ENCODE measurements at places on chromosomes 16 and 17.
A peak's percentile ranks its signal among the peaks of the same experiment; 100 is the strongest.

- DNase-seq = no peak
Observed at GRCh38 chr16:75329943-75330342, 78.5 kb upstream of the BCAR1 start.

DNA sequence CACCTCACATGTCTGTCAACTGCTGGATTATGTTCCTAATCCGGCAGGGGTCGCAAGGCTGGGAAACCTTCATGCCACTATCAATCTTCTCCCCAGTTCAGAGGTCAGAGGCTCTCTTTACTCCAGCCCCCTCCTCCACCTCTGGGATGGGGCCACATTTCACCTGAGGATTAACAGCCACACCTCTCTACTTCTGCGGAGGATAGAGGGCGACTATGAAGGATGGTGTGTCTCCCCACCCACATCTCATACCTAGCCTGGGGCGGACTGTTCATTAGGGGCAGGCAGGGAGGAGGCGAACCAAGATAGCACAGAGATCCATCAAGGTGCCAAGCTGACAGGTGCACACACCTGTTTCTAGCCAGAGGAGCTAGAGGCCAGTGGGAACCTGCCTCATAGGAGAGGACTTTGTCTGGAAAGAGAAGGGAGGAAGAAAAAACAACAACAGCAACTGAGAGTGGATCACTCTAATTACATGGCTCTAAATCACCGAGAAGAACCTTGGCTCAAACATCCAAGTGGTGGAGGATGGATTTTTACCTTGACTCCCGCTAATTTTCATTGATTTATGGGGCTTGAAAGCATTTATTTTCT is 41.9 kb upstream of the SKAP1 start:
- DNase-seq = no peak

- no peak for DNase-seq
Observed at GRCh38 chr16:5770118-5770517, 672.5 kb upstream of the EEF2KMT start.

- no peak for DNase-seq
Observed at GRCh38 chr16:66374176-66374575, 7.7 kb downstream of the CDH5 start.

DNA sequence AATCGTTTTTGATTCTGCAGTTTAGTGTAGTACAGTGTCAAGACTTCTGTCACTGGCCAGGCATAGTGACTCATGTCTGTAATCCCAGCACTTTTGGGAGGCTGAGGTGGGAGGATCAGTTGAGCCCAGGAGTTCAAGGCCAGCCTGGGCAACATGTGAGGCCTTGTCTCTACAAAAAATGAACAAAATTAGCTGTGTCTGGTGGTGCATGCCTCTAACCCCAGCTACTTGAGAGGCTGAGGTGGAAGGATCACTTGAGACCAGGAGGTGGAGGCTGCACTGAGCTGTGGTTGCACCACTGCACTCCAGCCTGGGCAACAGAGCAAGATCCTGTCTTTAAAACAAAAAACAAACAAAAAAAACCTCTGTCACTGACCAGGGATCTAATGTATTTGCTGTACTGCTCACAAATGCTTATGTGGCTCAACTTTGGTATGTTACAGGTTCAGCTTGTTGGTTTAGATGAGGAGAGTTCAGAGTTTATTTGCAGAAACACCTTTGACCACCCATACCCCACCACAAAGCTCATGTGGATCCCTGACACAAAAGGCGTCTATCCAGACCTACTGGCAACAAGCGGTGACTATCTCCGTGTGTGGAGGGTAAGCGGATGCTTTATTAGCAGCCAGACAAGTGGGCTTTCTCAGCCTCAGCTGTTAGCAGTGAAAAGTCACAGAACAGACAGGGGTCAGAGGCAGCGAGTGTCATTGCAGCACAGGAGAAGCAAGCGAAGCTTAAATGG is 22.5 kb upstream of the TACO1 start:
- no peak for DNase-seq

DNA sequence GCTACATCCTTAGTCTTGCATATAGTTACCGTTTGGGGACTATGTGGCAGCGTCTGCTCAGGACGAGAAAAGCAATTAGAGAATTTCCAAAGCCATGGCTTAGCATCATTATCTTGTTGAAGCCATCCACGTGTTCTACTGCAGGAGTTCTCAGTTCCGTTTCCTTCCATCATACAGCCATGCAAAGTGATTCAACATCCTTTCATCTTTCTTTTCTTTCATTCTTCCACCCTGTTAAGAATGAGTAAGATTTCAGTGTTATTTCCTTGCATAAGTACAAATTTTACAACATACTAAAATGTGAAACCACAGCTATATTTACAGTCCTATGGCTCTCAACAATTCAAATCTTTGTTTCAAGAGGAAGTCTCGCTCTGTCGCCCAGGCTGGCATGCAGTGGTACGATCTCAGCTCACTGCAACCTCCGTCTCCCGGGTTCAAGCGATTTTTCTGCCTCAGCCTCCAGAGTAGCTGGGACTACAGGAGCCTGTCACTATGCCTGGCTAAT is 3.8 kb downstream of the MARF1 start:
- no peak for DNase-seq

- no peak for DNase-seq
Observed at GRCh38 chr17:79513820-79514535, 96.9 kb downstream of the RBFOX3 start.

GRCh38 chr17:58341861-58342475 is 10.0 kb downstream of the SUPT4H1 start:
- no peak for DNase-seq

DNA sequence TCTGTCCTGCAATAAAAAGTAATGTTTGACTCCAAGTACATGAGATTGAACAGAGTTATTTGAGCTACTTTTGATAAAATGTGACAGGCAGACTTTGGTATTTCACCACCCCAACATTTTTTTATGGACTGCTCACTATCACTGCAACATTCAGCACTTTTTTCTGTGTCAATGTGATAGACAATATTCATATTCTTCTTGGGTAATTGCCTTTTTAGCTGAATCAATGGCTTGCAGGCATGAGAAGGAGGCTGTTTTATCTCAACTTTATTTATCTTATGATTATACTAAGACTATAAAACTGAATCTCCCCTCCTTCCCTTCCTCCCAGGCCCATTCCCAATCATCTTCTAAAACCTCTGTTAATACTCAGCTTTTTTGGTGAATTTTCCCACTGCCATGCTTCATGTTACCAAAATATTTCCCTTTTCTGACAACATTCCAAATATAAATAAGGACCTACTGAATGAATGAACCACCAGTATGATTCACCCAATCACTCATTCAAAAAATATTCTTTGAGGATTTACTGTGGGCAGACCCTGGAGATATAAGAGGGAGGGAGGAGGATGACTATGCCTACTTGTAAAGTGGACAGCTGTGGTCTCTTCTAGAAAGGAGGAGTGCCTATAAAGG is 67.6 kb downstream of the CDH13 start:
- DNase-seq = no peak

- peak; percentile 80 for DNase-seq
Observed at GRCh38 chr16:67666559-67667452, at the start of the genes C16orf86 and ENKD1. TSS of gene C16orf86 (plus strand) at chr16:67666814. CDS start at chr16:67666971, 157 bp downstream. TSS of gene ENKD1 (minus strand) at chr16:67666750. CDS start at chr16:67666442, 308 bp downstream.

GRCh38 chr17:49915260-49915659 is 53.7 kb upstream of the DLX4 start:
- no peak for DNase-seq

Data from CD4-positive, alpha-beta memory T cell (primary cell).